Omental fat pad (tissue), 4 donors: ENCODE measurements at places on chromosomes 6 and 20. TPM values are rescaled to one million over a fixed set of nuclear protein-coding genes. Genes with fewer than 3 reads are reported as not detected.

GRCh38 chr20:50762045-50762422 is 30.7 kb downstream of the PARD6B start:
- no peak for DNase-seq

DNA sequence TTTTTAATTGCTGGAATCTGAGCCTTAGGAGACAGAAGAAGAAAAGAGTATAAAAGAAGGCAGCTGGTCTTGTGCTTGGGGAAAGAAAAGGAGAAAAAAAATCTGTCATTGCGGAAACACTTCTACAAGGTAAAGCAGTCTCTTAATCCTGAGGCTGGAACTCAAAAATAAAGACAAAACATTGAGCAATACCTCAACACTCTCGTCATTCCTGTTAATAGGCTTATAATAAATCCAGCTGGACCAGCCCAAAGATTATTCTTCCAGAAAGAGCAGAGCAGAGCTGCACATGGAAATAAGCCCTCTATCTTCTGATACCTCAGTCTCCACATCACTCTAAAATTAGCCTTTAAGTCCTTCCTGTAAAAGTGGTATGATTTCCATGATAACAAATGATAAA is 62.0 kb upstream of the HIVEP1 start:
- no peak for DNase-seq

DNA sequence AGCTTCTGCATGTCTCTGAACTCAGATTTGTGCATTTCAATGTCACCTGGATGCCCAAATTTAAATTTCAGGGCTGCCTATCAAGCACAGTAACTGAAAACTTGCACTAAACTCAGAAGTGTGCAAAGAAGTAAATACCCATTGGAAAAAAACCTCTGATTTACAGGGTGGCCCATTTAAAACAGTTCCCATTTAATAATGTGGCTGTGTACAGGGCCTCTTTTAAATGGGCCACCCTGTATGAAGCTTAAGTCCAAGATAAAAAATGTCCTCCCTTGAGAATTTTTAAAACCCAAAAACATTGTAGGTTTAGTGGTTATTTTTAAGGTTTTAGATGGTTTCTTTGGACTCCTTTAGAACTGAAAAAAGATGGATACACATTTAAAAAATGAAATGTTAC is 202.1 kb upstream of the RUNX2 start:
- no peak for DNase-seq

DNA sequence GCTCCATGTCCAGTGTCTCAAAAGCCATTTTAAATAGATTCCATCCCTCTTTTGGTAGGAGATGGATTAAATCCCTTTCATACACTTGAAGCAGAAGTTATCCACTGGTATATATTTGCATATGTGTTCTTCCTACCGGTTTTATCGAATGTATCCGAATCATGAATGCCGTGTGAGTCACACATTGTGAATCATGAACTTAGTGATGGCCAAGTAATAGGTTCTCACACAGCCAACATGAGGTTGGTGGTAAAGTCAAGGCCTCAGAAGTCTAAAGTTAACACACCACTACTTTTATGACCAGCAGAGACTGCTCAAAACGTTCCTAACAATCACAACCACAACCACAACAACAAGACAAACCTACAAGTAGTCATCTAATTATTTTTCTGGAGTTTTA is 345.5 kb downstream of the THBS2 start:
- DNase-seq: no peak

GRCh38 chr6:76681781-76682180 is 609.3 kb upstream of the IMPG1 start:
- DNase-seq: no peak

- DNase-seq: no peak
Observed at GRCh38 chr6:44039191-44039719, 88.0 kb downstream of the MRPL14 start.

The BPIFB6 gene
- total RNA-seq: not detected

The IFT52 gene
- 21.2 TPM for total RNA-seq

The KCNQ5 gene
- total RNA-seq: 0.24 TPM

The KCNK17 gene
- not detected for total RNA-seq

DNA sequence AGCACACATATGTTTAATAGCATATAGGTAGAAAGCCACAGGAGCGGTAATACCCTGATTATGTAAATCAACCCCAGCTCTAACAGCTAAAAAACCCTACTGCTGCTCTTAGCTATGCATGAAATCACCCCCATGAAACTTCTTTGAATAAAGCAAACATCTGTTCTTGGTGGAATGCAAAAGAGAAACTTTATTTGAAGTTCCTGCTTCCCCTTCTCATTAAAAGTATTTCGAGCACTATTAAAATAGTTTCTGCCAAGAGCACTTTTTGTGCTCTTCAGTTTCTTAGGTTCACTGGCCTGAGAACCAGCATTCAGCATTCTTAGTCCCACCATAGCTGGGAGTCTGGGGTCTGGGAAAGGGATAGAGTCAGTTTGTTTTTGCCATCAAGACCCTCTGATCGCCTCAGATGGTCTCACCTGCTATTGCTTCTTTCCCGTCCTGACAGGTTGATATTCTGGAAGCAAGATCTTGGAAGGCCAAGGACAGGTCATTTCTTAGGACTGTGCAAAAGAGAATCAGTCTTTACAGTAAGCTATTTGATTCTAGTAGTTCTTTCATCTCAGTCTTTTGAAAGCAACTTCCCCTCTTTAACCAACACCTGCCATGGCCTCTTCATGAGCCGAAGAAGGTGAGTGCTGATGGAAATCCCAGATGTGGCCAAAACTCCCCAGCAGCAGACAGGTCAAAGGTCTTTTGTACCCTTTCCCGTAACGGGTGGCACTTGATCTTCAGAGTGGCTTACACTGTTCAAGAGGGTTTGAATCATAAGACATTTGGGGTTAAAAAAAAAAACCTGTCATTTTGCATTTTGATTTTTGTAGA is 76.5 kb upstream of the TMEM170B start:
- no peak for DNase-seq

DNA sequence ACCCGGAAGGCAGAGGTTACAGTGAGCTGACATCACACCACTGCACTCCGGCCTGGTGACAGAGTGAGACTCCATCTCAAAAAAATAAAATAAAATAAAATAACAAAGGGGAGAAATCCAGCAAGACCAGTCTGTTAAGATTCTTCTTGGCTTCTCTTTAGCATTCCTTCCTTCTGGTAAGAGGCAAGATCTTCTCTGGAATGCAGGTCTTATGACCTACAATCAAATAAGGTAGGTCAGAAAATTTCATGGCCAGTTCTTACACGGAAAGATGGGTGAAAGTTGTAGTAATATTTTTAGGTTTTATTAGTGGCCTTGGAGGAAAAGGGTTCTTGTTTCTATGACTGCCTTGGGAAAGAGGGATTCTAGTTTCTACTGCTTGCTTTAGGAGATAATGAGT is 180.9 kb downstream of the FUT9 start:
- DNase-seq: no peak

DNA sequence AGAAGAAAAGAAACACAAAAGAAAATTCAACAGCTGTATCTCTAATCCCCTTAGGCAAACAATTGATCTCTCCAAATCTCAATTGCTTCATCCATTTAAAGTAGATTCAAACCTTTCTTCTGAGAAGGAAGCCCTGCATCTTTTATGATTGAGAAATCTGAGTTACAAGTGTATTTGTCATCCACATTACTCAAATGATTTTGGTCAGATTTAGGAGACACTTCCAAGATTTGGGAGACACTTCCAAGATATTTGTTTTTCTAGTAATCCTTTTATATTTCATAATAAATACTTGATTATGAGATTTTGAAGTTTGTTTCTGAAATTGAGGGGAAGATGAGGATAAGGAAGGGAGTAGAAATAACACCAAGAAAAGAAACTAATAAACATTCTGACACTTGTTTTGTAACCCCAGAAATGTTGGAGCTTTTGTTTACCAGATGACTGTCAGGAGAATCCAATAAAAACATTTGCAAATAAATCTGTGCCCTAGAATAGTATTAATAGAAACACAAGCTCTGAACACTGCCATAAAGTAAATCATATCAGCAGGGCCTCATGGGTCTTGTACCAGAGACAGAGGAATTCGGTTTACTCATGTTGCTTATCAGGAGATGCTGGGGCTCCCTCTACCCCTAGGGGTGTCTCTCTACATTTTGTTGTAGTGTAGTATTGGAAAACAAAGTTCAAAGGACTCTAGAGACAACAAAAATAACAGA is 314.3 kb upstream of the NT5E start:
- DNase-seq: no peak

DNA sequence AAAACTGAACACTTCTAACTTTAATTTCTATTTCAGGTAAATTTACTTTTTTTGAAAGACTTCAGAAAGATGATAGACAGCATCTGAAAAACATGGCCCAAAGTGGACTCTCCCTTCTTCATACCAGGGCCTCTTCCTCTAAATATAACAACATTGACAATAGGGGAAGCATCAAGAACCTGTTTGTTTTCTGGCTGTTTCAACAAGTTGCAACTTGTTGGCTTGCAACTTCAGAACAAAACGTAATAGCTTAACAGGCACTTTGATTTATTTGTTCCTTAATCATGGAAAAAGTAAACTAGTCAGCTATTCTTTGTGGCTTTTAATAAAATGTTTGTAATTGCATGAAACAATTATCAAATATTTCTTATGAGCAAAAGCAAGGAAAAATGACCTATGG is 34.3 kb downstream of the RGS17 start:
- DNase-seq: no peak

The BACH2 gene
- total RNA-seq: 9.4 TPM

DNA sequence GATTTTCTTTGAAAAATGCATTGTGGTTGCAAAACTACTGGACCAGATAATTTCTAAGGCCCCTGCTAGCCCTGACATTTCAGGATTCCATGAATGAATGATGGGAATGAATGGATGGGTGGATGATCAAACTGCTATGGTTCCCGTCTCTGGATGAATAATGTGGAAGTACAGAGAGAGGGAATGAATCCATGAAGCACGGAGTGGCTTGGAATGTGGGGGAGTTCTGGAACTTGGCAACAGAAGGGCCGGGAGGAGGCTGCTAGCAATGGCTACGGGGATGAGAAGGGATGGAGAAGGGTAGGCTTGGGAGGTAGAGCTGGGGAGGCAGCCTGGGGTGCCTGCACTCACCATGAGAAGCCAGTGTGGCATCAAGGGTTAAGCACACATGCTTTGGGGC is 84.8 kb downstream of the NCR2 start:
- no peak for DNase-seq

The MUCL3 gene
- not detected for total RNA-seq

GRCh38 chr6:41097467-41098090 is 24.8 kb downstream of the NFYA start:
- no peak for DNase-seq

DNA sequence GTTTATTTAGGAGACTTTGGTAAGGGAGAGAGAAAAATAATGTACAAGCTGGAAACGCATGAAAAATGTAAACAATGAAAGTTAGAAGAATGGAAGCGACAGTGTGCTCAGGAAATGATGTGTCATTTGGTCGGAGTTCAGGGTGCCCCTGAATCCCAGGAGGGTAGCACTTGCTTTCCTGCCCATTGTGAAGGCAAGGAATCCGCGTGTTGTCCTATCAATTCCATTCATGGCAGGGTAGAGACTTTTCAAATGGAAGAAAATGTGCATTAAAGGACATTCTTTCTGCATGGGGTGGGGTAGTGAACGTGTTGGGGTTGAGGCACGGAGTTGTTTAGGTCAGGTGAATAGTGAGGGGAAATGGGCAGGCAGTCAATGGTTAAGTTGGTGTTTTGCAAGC is 33.7 kb downstream of the GCNT2 start:
- DNase-seq: no peak

- no peak for DNase-seq
Observed at GRCh38 chr20:47682028-47682783, 103.1 kb downstream of the SULF2 start.

GRCh38 chr6:10555625-10556309 is 34.6 kb downstream of the GCNT2 start:
- DNase-seq: no peak

The RIPPLY2 gene
- total RNA-seq: not detected

DNA sequence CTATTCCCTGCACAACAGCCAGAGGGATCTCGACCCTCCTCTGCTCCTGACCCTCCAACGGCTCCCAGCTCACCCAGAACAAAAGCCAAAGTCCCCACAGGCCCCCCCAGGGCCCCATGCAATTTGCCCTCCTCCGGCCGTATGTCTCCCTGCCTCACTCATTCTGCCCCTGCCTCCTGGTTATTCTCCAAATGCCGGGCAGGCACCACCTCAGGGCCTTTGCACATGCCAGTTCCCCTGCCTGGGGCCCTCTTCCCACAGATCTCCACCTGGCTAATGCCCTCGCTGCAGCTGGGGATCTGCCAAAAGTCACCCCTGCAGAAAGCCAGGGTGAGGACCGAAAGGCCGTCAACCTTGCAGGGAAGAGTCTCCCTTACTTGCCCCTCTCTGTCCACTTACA is 66.0 kb downstream of the GRM4 start:
- DNase-seq: no peak

The SAPCD1 gene
- not detected for total RNA-seq

The NKAIN2 gene
- not detected for total RNA-seq

DNA sequence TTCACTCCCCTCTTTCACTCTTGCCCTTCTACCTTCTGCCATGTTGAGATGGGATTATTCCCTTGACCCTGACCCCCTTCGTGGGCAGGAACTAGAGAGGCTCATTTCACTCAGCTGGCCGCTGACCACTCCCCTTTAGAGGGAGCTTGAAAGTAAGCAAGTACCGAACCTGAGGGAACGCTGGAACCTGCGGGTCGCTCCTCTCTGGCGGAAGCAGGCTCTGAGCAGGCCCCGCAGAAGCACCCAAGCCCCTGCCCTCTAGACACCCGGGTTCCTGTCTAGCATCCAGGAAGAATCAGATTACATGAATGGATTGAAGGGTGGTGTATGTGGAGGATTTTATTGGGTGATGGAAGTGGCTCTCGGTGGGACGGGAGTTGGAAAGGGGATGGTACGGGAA is 11.9 kb upstream of the MYCT1 start:
- DNase-seq: no peak

The GSTA2 gene
- not detected for total RNA-seq

- no peak for DNase-seq
Observed at GRCh38 chr6:21612067-21612745, 18.7 kb downstream of the SOX4 start.

The SUMO4 gene
- 5.3 TPM for total RNA-seq

DNA sequence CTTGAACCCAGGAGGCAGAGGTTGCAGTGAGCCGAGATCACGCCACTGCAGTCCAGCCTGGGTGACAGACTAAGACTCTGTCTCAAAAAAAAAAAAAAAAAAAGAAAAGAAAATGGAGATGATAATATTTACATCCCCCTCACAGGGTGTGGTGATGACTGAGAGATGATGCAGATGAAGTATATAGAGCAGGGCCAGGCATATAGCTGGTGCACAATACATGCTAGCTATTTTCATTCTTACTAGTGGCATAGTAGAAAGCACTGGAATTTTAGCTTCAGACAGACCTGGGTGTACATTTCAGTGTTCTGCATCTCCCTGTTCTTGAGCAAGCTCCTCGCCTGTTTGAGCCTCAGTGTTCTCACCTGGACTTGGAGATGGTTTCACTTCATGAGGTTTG is 36.9 kb downstream of the CEBPB start:
- no peak for DNase-seq

DNA sequence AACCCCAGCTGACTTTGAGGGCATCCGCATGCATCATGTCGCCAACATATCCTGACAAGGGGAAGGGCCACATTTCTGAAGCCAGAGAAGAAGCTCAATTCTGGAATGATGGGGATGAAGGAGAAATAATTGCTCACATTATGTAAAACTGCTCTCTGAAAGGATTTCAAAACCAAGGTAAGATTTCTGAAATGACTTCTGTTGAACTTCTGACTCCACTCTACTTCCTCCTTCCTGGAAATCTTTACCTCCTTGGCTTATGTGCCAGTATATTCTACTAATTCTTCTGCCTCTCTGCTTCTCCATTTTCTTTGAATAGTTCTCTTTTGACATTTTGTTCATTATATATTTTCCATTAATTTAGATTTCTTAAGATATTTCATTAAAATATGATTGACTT is 31.9 kb downstream of the HLA-DPB1 start:
- no peak for DNase-seq

GRCh38 chr20:62523473-62524203 is 47.8 kb upstream of the GATA5 start:
- no peak for DNase-seq
